ENCODE measurements at places on chromosomes 6 and 20. TPM values are rescaled to one million over a fixed set of nuclear protein-coding genes. Genes with fewer than 3 reads are reported as not detected.

DNA sequence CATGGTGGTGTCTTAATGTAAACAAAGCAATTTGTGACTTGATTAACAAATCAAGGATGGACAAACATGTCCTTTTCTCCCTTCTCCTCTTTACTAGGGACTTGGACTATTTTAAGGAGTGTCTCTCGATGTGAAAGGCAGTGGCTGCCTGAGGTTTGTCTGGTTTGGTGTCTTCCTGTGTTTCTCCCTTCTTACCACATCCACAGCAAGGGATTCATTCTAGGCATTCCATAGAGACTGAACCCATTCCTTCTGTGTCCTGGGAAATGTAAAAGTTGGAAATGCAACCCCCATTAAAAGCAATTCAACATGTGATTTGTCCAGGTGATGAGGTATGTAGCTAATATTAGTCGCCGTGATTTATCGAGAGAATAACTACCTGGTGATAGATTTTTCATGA, 15.9 kb downstream of the NRN1 start:
- H3K36me3 ChIP-seq: no peaks in the 10 kb centered on the region
- H3K27me3 ChIP-seq: peaks cover 38% of the 10 kb centered on the region
- DNase-seq: no peak

DNA sequence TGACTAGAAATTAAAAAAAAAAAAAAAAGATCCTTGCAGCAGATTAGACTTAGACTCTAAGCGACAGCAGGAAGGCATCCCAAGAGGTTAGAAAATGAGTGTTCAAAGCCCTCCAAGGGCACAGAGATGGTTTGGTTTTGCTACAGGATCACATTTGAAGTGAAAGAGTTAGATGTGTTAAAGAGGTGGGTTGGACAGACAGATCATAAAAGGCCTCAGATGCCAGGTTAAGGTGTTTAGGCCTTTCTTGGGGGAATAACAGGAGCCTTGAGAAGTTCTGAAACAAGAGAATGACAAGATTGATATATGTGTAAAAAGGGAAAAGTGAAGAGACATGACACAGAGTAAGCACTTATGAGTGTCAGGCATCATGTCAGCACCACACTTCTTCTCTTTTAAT, 107.5 kb downstream of the FYN start:
- H3K36me3 ChIP-seq: no peaks in the 10 kb centered on the region
- no peak overlapping the region for H3K27ac ChIP-seq
- no peaks in the 10 kb centered on the region for H3K4me1 ChIP-seq
- H3K4me3 ChIP-seq: no peak overlapping the region

GRCh38 chr6:22068561-22069305, 228.1 kb downstream of the PRL start:
- H3K4me3 ChIP-seq: no peak overlapping the region
- no peaks in the 10 kb centered on the region for H3K4me1 ChIP-seq
- DNase-seq: no peak

- H3K4me3 ChIP-seq: no peak overlapping the region
- H3K36me3 ChIP-seq: peaks cover 67% of the 10 kb centered on the region
- H3K27me3 ChIP-seq: no peaks in the 10 kb centered on the region
- no peaks in the 10 kb centered on the region for H3K4me1 ChIP-seq
- DNase-seq: no peak
- no peak overlapping the region for H3K27ac ChIP-seq
These were observed 54.0 kb downstream of the GMPR start for GRCh38 chr6:16292432-16292831.

RPL10A gene
- polyA plus RNA-seq: 3,237 TPM

SYCP2 gene
- 0.34 TPM for polyA plus RNA-seq

Data from K562 (cell line).